NCI-H1930 (cell line): ENCODE measurements at places on chromosomes 4 and X.

- DNase-seq = no peak
Observed at GRCh38 chrX:155889328-155889727, 8.2 kb downstream of the VAMP7 start.

DNA sequence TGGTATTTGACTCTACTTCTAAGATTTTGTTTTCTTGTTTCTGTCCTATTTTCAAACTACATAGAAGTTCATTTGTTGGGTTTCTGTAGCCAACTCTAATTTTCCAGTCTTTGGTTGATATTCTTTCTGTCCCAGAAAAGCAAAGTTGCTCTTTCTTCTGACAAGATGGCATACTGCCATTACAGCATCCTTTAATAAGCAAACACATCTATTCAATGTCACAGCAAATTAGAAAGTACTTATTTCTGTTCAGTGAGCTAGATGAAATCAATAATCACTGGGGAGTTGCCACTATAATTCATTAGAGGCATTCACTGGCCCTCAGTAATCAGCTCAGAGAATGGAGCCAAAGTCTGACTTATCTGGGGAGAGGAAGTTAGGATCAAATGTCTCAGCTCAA lies 1258.0 kb upstream of the IGFBP7 start:
- no peak for DNase-seq

- DNase-seq = no peak
Observed at GRCh38 chr4:143307531-143307930, 29.1 kb upstream of the GAB1 start.

DNA sequence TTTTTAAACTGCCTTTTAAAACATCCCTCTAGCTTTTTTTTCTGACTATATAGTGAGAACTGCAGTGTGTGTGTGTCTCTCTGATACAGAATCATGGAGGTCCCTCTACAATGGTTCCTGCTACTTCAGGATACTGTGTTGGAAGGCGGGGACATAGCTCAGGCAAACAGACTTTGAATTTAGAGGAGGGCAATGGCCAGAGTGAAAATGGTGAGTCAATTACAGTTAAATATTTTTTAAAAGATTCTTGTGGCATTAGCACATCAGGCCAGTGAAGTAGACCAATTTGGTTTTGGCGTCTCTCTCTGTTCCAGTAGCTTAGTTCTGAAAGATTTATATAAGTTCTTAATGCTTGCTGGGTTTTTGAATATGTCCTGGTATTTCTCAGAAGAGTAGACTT lies 47.1 kb downstream of the ALG13 start:
- DNase-seq = no peak

DNA sequence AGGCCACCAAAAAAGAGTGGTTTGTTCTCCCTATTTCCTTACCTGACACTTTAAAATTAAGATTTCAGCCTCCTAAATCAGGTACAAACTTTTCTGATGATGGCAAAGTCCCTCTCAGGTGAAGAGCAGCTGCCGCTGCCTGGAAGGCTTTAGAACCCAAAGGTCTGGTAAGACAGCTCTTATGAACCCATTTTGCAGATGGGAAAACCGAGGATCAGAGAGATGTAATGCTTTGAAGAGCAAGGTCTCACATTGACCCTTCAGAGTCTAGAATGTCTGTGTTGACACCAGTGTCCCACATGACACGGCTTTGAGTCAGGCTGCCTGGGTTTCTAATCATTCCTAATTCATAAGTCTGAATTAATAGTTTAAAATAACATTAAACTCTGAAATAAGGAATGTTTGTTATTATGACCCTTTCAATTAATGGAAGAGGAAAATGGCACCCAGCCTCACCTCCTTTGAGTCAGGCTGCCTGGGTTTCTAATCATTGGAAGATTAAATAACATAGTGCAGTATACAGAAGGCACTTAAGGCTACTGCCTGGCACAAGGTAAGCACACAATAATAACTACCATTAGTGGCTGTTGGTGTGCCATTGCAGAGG lies 27.9 kb upstream of the KIAA0232 start:
- DNase-seq = no peak

- no peak for DNase-seq
Observed at GRCh38 chr4:65719635-65720034, 49.3 kb upstream of the EPHA5 start.
